ENCODE measurements at places on chromosomes 3 and 15.

DNA sequence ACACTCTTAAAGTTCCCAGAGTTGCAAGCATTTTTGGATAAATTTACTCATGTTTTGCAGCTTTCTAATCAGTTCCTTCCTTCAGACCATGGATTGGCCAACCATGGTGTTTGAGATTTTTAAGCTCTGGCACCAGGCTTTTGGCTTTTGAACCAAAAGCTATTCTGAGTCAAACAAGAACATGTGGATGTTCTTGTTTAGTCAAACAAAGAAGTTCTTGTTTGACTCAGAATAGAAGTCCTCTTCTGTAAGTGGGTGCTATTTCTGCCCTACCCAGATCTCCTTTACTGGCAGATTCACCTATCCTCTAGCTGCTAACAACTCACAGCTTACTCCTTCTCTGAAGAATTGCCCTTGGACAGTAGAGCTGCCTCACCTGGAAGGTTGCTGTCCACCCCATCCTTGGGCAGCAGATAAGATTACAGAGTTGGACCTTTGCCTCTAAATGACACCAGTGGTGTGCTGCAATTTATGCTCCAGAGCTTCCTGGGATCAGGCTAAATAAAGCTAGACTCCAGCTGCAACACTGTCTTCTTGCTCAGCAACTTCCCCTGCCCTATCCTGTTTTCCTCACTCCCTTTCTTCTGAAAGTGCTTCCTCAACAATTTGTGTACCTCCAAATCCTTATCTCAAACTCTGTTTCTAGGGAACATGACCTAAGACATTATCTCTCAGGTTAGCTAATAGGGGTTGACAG is 65.6 kb downstream of the COL6A6 start:
- DNase-seq: no peak

DNA sequence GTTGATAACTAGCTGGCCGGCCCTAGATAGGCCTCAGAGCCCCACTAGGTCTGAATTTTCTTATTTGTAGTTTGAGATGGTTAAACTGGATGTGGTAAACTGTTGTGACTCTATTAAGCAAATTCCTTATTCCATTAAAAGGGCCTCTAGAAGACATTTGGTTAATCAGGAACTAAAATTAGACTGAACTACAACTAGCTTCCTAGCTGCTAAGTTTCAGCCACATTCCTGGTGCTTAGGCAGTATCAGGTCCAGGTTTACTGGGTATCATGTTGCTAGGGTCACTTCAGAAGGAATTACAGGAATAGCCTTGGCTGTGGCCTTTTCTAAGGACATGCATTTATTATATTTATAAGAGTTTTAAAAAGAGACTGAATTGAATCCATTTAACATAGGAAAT is 136.3 kb downstream of the PLD1 start:
- no peak for DNase-seq

GRCh38 chr3:63245726-63246241 is 32.3 kb upstream of the SYNPR start:
- no peak for DNase-seq

GRCh38 chr15:26889298-26889898 is 22.5 kb downstream of the GABRA5 start:
- DNase-seq: peak; percentile 55

DNA sequence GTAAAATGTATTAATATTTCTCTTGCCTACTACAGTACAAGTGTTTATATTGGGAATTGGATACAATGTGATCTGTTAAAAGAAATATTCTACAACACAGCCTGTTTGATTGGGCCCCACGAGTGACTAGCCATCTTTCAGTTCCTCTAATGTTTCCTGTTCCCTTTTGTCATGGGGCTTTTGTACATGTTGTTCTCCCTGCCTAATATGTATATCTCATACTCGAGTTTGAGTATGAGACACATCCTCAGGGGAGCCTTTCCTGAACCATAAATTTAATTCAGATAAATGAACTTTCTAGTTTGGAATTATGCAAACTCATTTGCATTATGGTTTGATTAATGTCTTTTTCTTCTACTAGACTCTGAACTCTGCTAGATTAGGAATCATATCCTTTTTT is 65.5 kb downstream of the MEF2A start:
- DNase-seq: no peak

DNA sequence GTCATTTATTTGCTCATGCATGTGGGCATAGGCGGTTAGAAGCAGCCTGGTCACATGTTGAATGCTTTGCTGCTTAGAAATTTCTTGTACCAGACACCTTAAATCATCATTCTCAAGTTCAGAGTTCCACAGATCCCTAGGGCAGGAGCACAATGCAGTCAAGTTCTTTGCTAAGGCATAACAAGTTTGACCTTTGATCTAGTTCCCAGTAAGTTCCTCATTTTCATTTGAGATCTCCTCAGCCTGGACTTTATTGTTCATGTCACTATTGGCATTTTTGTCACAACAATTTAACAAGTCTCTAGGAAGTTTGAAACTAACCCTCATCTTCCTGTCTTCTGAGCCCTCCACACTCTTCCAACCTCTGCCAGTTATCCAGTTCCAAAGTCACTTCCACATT is 22.8 kb downstream of the HGD start:
- no peak for DNase-seq

GRCh38 chr3:53845881-53846133 is 412 bp downstream of the CHDH start:
- no peak for DNase-seq

DNA sequence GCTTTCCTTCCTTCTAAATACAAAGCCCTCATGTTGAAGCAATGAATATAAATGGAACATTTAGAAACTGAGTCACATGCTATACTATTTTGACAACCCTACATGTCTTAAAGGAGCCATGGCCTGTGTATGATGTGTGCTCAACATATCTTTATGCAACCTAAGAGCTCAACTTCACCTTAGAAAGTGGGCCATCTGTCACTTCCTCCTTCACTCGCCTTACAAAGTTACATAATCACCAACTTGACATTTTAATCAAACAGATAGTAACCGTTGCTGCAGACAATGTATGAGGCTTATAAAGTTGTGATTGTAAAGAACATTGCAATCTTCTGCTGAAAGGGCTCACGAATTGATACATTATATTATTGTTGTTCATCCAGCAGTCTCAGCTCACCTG is 163.6 kb downstream of the SERPINI1 start:
- DNase-seq: no peak

DNA sequence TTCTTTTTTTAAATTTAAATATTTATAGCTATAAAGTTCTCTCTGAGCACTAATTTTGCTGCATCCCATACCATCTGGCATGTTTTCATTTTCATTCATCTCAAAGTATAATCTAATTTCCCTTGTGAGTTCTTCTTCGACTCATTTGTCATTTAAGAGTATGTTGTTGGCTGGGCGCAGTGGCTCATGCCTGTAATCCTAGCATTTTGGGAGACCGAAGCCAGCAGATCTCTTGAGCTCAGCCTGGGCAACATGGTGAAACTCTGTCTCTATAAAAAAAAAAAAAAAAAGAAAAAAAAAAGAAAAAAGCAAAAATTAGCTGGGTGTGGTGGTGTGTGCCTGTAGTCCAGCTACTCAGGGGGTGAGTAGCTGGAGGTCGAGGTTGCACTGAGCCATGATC is 34.8 kb downstream of the MAP1A start:
- DNase-seq: no peak

GRCh38 chr3:178275793-178276192 is 260.4 kb upstream of the KCNMB2 start:
- no peak for DNase-seq

- no peak for DNase-seq
Measured at GRCh38 chr3:125067225-125067624, 11.4 kb upstream of the HEG1 start.

DNA sequence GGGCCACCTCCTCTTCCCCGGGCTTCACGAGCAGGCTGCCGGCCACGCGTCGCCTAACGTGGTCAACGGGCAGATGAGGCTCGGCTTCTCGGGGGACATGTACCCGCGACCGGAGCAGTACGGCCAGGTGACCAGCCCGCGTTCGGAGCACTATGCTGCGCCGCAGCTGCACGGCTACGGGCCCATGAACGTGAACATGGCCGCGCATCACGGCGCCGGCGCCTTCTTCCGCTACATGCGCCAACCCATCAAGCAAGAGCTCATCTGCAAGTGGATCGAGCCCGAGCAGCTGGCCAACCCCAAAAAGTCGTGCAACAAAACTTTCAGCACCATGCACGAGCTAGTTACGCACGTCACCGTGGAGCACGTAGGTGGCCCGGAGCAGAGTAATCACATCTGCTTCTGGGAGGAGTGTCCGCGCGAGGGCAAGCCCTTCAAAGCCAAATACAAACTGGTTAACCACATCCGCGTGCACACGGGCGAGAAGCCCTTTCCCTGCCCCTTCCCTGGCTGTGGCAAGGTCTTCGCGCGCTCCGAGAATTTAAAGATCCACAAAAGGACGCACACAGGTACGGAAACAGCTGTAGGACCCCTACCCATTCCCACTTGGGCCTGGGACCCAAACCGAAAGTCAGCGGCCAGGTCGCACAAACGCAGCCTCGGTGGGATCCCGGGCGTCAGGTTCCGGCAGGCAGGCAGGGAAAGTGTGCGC is 1.5 kb downstream of the ZIC1 start:
- DNase-seq: no peak

DNA sequence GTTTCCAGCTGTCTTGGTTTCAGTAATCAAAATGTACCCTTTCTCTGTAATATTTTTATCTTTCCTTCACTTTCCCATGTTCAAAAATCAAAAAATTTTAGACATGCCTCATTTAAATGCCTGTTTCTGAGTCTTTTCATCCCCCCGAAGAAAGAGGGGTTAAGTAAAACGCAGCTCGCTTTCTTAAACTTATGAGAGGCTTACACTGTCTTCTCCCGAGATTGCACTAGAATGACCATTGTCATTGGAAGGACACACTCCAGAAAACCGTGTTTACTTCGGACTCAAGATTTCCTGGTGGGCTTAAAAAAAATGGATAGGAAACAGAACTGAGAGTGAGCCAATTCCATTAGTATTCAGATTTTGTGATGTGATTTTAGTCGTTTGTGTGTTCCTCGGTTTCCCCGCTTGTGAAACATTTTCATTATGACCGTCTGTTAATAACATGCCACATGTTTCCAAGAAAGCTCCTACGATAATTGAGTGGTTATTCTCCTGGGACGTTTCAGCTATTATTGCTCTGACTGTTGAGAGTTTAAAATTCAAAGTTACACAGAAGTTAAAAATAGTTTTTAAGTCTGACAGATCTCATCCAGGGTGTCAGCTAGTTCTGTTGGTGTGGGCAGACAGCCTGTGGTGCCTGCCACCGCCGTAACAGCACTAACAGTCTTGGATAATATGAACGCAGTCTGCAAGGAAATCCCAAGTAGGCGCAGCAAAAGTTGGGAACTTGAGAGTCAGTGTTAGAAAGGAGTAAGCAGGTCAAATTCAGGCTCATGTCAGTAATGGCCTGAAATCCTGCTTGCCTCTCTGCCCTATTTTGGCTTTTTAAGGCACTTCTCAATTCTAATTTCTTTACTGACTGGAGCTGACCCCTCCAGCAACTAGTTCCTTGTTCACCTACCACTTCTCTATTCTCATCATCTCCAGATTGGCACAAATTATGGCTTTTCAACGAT is 1.5 kb downstream of the CRYBG3 start:
- DNase-seq: no peak

- no peak for DNase-seq
Measured at GRCh38 chr3:127781411-127782001, 40.8 kb downstream of the MGLL start.

DNA sequence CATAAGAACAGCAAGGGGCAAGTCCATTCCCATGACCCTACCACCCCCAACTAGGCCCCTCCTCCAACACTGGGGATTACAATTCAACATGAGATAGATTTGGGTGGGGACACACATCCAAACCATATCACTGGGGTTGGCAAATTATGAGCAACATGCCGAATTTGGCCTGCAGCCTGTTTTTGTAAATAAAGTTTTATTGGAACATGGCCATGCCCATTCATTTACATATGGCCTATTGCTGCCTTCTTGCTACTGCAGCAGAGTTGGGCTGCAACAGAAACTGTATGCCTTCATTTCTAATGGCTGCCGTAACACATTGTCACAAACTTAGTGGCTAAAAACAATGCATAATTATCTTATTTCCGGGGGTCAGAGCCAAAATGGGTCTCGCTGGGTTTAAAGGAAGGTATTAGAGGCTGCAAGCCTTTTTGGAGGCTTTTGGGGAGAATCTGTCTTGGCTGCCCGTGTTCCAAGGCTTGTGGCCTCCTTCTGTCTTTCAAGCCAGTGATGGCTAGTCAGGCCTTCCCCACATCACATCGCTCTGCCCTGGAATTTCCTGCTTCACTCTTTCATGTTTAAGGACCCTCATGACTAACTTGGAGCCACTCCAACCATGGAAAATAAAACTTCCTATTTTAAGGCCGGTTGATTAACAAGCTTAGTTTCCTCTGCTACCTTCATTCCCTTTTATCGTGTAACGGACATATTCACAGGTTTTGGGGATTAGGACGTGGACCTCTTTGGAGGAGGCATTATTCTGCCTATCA is 428.5 kb upstream of the PROK2 start:
- no peak for DNase-seq

- no peak for DNase-seq
Measured at GRCh38 chr3:39809181-39809994, at the start of gene MYRIP. Gene MYRIP, plus strand, starts transcription at chr3:39809609. Its CDS starts 91,208 bp downstream, at chr3:39900817.

GRCh38 chr3:66076861-66077470 is 38.2 kb upstream of the MAGI1 start:
- DNase-seq: no peak

GRCh38 chr15:91331581-91331980 is 231.5 kb downstream of the SV2B start:
- DNase-seq: no peak

- no peak for DNase-seq
Measured at GRCh38 chr15:51184627-51185026, 89.9 kb upstream of the TNFAIP8L3 start.

GRCh38 chr3:127560051-127560787 is 30.3 kb downstream of the TPRA1 start:
- no peak for DNase-seq

GRCh38 chr3:187101184-187102072 is 37.9 kb downstream of the RPL39L start:
- peak; percentile 31 for DNase-seq

GRCh38 chr3:1987980-1988379 is 110.7 kb upstream of the CNTN4 start:
- no peak for DNase-seq

GRCh38 chr15:75673426-75674235 is 25.9 kb downstream of the SNX33 start:
- DNase-seq: no peak

DNA sequence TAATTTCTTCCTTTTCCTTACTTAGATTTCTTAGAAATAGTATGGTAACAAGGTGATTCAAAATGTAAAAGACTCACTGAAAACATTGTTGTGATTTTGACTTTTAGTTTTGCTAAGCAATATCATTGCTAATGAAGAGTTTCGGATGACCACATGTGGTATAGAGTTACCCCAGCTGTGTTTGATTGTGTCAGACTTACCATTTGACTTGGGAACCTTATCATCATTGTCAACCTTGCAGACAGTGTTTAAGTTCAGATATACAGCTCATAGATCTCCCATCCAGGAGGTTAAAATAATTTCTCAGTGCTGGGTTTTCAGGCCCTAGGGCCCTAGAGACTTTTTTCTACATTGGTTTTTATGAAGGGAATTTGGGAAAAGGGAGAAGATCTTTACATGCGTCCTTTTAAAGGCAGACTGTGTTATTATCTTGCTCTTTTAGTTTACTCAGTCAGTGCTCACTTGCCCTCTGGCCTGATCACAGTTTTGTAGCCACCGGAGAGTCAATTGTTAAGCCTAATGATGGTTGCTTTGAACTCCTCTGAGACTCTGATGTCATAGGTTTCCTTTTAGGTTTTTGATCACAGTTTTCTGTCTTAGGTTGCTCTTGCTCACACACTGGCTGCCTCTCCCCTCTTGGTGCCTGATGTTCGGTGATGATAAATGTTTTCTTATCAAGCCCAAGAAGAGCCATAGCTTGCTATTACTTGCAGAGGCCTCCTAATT is 133.5 kb upstream of the ZPLD1 start:
- no peak for DNase-seq

- no peak for DNase-seq
Measured at GRCh38 chr15:69414701-69415167, 585 bp downstream of the KIF23 start.
